Neural crest cell (in vitro differentiated cells): ENCODE measurements at places on chromosomes 1 and 21. TPM values are rescaled to one million over a fixed set of nuclear protein-coding genes. Genes with fewer than 3 reads are reported as not detected.

The LRRC39 gene
- 1.3 and 1.4 TPM in 2 replicates for total RNA-seq

The SPATA21 gene
- total RNA-seq: not detected in 2 replicates

The NBL1 gene
- 7.0 and 7.8 TPM in 2 replicates for total RNA-seq

The WNT3A gene
- total RNA-seq: not detected in 2 replicates

The PRKAA2 gene
- 4.8 and 4.9 TPM in 2 replicates for total RNA-seq

The LPAR3 gene
- 1.2 and 1.3 TPM in 2 replicates for total RNA-seq

The GPR153 gene
- total RNA-seq: 28.1 and 28.7 TPM in 2 replicates

The KRTAP19-3 gene
- total RNA-seq: not detected in 2 replicates

The ZYG11A gene
- total RNA-seq: 0.14 and 0.19 TPM in 2 replicates

The ZBTB8A gene
- total RNA-seq: 9.8 and 10.1 TPM in 2 replicates

The ZNF683 gene
- total RNA-seq: not detected in 2 replicates

The MYOC gene
- not detected in 2 replicates for total RNA-seq

The CD1C gene
- not detected in 2 replicates for total RNA-seq

The GPR37L1 gene
- 0.05 TPM in 1 of 2 replicates, not detected in the other for total RNA-seq

The FAM151A gene
- not detected in 2 replicates for total RNA-seq

The LCE1B gene
- not detected in 2 replicates for total RNA-seq

The PLA2G2E gene
- total RNA-seq: not detected in 2 replicates

The FAM163A gene
- total RNA-seq: not detected in 2 replicates

The OPN3 gene
- total RNA-seq: 31.2 and 32.1 TPM in 2 replicates
